Muscle of back (tissue), 13 donors: ENCODE measurements at places on chromosomes 5 and 9. TPM values are rescaled to one million over a fixed set of nuclear protein-coding genes. Genes with fewer than 3 reads are reported as not detected.

Gene PLGRKT
- polyA plus RNA-seq: 34.2 TPM

GRCh38 chr5:150616024-150616470 is 24.4 kb upstream of the SYNPO start:
- DNase-seq: no peak

GRCh38 chr5:171418982-171419687 is at the start of gene FGF18:
FGF18 (plus strand) TSS chr5:171419647; CDS start chr5:171420200, 553 bp downstream.
- peak; percentile 47 for DNase-seq

DNA sequence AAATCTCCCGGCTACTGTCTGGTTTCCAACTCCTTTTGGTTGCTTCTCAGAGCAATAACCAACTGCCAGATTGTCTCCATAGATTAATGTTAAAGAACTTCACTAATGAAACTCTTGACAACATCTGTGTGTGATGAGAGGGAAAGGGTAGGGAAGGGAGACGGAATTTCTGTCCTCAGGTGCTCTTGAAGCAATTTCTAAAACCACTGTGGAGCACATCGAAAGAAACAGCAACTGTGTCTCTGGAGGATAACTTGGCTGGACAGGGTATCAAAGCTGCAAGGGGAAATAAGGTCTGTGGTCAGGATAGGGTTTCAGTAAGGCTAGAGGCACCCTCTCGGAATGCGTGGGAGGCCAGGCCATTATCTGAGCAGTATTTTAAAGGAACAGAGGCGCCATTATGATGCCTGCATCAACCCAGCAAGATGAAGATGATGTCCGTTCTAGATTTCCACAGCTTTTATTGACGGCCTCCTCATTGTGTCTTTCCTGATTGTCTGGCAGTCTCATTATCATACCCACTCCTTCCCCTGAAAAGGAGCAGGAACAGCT is 76.6 kb downstream of the RORB start:
- no peak for DNase-seq

DNA sequence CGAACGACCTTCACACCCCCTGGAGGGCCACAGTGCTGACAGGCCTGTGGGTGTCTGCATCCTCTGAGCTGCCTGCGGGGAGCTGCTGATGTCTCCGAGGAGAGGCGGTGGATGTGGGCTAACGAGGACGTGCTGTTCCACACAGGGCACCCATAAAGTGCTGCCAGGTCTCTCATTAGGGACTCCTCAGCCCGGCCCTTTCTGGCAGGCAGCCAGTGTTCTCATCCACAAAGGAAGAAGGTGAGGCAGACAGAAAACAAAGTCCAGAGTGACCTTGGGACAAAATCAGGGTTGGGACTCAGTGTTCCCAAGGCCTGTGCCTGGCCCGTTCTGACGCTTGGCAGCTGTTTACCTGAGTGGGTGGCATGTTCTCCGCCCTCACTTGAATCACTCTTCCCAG is 29.3 kb downstream of the CARTPT start:
- no peak for DNase-seq

DNA sequence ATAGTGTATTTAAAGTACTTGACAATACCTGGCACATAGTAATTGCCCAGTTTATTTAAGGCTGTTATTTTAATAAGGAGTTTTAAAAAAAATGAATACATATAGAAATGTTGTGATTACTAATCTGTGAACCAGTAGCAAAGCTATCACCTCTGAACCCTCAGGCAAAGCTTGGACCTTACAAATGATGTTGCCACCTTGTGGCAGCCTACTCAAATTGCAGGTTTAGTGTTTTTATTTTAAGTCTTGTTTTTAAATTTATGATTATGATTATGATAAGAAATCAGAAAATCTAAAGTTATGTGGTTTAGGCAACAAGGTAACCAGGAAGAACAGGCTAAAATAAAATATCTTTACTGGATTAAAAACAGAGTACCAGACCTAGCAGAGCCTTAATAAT is 35.8 kb downstream of the PPARGC1B start:
- no peak for DNase-seq

GRCh38 chr9:97638666-97639065 is 5.0 kb downstream of the NCBP1 start:
- no peak for DNase-seq

DNA sequence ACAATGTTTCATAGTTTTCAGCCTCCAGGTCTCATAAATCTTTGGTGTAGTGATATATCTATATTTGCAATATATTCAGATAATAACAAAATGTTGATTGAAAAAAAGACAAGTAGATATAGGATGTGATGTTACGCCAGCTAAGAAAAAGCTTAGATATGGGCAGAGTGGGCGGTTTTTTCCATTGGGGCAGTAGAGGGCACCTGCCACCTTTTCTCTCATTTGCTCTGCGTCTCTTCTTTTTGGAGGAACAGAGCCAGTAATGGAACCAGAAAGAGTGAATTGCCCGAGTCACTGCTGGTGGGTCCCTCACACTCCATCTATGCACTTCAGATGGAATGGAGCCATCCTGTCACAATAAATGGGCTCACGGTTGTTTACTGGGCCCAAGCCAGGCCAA is 62.1 kb upstream of the FANCC start:
- DNase-seq: no peak

- no peak for DNase-seq
Measured at GRCh38 chr9:115673599-115673998, 480.0 kb upstream of the PAPPA start.

DNA sequence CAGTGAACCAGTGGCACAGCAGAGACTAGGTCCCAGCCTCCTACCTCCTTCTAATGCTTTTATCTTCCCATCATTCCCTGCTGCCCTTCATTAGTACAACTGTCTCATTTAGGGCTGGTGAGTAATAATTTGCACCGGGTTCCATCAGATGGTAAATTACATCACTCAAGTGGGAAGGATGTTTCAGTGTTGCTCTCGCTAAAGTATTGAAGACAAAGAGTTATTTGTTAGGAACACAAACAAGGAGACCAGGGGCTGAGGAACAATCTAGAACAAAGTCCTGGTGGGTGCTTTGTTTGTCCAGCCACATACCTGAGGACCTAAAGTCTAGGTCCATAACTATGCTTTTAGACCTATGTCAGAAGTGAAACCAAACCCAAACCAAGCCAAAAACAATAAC is 52.4 kb downstream of the SEC61B start:
- DNase-seq: no peak

GRCh38 chr5:82564963-82565362 is 286.8 kb upstream of the RPS23 start:
- no peak for DNase-seq

DNA sequence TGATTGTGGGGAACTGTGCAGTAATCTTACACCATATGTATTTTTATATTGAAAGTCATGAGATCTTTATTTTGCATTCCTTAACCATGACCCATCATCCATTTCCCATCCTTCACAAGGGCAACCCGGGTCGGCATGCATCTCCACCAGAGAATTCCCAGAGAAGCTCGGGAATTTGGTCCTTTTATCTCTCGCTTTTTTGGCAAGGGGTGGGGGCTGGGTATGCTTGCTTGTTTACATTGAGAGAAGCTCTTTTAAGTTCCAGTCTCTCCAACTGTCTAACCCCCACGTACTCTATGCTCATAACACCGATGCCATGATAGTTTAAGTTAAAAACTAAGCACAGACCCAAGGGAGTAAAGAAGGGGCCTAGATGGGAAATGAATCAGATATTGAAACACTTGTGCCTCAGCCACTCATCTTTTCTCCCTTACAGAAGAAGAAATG is 109.9 kb upstream of the NFIB start:
- DNase-seq: peak; percentile 38
